CD4-positive, alpha-beta T cell treated with Interleukin-4 for 1 hour (primary cell): ENCODE measurements at places on chromosomes 2 and 18.

DNA sequence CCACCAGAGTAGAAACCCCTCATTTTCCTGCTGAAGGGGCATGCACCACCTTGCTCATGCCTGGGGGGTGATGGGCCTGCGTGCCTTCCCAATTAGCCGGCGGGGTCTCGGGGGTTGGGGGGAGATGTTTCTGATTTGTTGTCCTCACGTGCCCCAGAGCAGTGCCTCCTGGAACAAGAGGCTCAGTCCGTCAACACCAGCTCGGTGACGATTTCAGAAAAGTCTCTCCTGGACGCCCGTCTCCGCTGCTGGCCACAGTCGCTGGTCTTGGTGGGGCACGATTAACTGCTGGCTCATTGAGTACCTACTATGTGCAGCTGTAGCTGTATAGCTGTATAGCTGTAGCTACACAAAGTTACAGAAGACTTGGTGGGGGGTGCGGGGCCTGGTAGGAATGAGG is 4.4 kb downstream of the ACKR3 start:
- DNase-seq, result no peak

GRCh38 chr2:172667581-172668325 is 67.9 kb upstream of the RAPGEF4 start:
- no peak for DNase-seq

DNA sequence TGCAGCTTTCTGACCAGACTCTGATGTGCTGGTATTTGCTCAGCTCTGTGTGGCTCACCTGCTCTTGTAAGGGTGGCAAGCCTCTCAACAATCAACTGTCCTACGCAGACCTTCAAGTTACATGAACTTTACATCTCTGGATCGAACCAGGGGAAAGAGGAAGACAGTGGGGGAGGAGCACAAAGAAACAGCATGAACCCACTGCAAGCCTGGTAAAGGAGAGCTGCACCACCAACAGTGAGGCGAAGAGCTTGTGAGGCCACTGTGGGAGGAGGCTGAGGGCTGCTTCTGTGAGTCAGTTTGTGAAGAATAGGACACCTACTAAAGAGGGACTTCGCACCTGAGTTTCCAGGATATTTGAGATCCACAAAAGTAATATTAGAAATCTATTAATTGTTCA is 18.8 kb upstream of the FAM110C start:
- DNase-seq, result no peak

DNA sequence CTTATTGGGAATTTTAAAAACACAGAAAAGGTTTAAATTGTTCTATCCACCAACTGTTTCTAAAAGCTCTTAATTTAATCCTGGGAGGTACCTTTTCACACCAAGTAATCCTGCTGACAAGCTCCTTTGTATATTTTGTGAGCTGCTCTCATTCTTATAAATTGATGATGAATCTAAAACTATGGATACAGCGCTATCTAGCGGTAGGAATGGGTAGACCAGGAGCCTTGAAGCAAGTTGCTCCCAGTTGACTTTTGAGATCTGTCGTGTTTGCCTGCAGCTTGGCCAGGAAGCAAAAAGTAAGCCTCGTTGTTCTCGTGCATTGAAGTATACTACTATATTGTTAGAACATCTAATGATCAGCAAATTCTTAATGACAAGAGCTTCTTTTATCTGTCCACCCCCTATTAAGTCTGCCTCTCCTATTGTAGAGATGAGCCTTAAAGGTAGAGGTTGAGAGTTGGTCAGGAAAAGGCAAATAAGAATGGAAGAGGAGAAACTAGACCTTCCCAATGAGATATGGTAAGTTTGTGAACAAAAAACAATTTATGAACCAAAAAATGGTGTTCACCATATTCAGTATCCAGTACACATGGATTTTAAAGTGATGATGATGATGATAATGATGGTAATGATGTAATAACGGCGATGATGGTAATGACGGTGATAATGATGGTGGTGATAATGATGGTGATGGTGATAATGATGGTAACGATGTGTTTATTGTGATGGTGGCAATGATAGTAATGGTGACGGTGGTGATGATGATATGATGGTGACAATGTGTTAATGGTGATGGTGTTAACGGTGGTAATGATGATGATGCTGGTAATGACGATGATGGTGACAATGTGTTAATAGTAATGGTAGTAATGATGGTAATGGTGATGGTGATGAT is 212.1 kb upstream of the NCKAP5 start:
- no peak for DNase-seq

DNA sequence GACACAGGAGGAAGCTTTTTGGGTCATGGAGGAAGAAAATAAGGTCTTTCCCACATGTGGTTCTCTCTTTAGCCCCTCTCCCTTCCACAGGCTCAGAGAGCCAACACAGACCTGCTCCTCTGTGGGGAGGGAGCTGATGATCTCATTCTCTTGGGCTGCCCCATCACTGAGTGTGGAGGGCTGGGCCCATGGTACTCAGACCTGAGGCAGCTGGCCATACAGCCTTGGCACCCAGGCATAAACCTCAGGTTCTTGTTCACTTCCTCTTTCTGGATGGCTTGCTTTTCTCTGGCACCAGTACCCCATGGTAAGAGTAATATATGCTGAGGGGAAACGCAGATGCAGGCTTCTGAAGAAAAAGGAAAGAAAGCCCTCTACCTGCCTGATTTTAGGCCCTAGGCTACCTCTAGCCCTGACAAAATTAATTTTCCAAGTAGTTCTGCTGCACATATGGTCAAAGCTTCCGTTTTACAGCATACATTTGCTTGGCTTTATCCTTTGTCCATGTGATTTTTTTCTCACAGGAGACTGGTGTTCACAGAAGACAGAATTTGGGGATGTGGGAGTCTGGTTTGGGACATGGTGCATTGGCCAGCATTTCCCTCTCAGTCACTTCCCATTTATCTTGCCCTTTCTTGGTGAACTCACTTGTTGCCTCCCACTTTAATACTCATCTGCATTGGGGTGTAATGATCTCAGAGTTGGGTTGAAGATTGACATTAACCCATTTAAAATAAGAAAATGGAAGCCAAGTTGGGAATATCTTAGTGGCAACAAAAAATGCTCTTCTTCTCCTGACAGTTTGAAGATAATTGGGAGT is 11.1 kb downstream of the DHRS9 start:
- no peak for DNase-seq

- DNase-seq, result no peak
Observed at GRCh38 chr2:241421330-241421729, 65.2 kb downstream of the FARP2 start.

DNA sequence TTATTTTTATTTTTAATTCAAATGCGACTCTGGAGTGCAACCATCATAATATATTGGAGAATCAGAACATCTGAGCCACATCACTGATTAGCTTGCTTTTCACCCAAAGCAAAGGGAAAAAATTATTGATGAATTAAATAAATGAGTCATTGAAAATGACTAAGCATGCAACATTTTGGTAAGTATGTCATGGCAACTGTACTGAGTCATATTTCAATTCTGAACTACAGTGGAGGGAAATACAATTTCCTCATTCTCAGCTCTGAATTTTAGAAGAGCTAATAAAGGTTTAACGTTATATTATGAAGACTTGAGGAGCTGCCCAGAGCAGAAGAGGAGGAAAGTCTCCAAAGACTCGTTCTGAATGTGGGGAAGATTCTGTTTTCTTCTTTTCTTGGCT is 89.6 kb upstream of the CCDC68 start:
- no peak for DNase-seq

DNA sequence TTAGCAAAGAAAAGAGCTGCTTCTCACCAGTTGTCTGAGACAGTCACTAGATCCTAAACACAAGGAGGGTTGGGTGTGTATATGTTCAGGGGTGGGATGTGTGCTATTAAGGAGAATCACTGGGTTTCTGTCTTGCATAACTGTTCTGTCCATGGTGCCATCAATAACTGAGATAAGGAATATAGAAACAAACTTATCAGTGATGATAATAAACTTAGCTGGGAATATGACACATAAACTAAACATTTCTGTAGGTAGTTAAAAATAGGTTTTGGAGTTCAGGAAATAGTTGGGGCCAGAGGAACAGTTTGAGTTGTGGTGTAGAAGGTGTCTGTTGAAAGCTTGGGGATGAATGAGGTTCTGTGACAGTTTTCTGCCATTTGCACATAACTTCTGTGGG is 17.4 kb downstream of the NAPG start:
- no peak for DNase-seq

GRCh38 chr2:205996161-205996560 is 89.8 kb downstream of the INO80D start:
- DNase-seq, result no peak

- DNase-seq, result no peak
Observed at GRCh38 chr18:79856119-79857007, 58.6 kb downstream of the KCNG2 start.

DNA sequence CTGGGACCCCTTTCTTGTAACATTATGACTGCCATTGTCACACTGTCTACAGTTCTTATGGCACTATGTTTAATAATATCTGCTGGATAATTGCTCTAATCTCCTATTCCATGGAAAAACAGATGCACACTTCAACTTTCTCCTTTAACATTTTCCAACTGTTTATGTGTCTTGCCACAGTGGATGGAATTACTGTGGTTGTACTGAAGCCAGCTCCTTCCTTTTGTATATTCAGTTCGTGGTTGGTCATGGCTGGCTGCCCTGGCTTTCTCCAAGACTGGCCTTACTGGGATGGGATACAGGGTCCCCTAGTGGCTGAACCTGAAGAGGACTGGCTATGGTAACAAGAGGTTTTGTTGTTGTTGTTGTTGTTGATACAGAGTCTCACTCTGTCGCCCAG is 113.9 kb downstream of the SS18 start:
- DNase-seq, result no peak

DNA sequence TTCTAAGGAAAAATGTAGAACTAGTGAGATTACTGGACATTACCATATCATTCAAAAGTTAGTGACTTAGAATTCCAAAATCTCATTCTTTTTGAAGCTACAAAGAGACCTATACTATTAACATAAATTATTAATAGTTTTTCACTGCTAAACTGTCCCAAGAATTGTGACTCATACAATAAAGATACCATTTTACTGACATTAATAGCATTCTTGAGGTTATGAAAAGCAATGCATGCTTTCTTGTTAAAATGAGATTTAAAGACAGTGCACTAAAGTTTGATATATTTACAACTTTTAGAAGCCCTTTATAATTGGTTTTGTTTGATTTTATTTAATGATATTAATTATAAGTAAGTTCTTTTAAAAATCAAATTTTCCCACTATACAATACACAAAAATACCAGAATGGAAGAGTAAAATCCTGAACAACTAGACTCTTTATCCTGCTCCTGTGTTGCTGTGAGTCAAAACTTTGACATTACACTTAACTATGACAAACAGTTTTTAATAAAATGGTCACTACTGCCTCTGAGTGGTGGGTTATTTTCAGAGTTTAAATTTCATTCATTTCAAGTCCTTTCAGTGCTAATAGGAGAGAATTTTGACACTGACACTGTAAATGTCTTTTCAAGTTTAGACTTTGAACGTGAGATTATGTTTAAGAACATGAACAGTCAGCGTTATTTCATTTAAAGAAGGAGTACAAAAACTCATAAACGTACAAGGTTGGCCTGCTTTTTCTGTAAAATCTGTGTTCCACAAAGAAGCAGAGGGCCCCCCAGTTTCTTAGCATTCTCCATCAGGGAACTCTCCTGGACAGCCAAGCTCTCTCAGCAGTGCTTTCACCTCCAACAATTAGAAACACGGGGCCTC is 54.5 kb downstream of the FAM124B start:
- no peak for DNase-seq

DNA sequence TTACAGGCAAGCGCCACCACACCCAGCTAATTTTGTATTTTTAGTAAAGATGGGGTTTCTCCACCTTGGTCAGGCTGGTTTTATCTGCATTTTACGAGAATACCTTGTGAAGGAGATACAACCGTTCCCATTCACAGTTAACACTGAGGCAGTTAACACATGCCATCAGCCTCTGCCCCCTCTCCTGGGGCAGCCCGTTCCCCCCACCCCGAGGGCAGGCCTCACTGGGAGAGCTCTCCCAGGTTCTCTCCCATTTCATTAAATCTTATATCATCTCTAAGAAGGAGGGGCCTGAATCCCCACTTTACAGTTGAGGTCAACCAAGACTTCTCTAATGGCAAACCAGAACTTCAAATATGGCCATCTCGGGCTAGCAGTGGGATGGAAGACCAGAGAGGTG is 95.0 kb upstream of the ST3GAL5 start:
- DNase-seq, result no peak

DNA sequence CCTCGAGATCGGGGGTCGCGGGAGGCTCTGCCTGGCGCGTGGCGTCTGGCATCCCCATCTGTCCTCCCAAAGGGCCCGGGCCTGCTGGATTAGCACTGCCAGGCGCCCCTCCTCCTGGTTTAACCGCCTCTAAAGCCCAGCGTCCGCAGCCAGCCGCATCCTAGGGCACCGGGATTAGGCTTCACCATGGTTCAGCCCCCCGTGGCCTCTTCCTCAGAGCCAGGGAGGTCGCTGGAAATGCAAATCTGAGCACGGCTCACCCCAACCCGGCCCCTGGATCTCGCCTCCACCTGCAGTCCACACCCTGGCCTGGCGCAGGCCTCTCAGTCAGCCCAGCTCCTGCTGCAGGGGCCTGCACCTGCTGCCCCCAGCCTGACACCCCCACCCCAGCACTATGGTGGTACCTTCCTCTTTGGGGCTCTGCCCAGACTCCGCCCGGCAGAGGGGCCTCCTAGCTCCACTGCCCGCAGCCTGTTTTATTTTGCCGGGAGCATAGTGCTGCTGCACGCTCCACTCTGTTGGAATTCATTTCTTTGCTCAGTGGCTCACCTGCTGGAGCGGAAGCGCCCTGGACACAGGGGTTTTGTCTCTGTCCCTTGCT is 13.2 kb downstream of the PRELID3A start:
- DNase-seq, result no peak

GRCh38 chr2:228545748-228546145 is 364.3 kb upstream of the SPHKAP start:
- DNase-seq, result no peak

GRCh38 chr2:120794716-120795115 is 59.0 kb downstream of the GLI2 start:
- no peak for DNase-seq

DNA sequence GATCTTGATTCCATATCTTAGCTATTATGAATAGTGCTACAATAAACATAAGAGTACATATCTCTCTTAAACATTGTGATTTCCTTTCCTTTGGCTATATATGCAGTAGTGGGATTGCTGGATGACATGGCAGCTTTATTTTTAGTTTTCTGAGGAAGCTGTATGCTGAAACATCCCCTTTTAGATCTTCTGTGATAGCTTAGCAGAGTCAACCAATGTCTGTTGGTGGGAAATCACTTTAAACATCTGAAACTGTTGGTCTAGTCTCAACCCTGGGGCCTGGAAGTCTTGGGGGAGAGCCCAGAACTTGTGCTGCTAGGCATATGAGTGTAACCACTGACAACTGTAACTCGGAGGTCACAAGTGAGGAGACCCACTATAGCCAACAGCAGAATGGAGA is 378.6 kb upstream of the SLC14A2 start:
- no peak for DNase-seq

DNA sequence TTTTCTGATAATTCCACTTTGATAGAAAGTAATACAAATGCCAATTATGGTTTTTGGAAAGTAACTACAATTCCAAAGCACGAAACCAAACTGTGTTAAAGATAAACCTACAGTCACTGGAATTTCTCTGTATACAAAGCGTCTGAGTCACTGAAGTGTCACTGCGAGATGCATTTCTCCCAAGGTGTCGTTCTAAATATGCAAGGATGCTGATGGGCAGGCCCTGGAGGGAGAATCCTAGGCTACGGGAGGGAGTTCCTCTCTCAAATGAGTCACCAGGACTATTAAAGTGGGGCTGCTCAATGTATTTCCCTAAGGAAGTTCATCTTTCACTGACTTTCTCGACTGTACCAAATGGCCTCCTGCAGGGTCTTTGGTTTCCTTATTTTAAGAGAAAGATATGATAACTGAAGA is 163.8 kb upstream of the STK17B start:
- DNase-seq, result no peak

- no peak for DNase-seq
Observed at GRCh38 chr18:74511823-74512222, 15.7 kb downstream of the CNDP2 start.
